ENCODE measurements at places on chromosomes 5 and 9.

DNA sequence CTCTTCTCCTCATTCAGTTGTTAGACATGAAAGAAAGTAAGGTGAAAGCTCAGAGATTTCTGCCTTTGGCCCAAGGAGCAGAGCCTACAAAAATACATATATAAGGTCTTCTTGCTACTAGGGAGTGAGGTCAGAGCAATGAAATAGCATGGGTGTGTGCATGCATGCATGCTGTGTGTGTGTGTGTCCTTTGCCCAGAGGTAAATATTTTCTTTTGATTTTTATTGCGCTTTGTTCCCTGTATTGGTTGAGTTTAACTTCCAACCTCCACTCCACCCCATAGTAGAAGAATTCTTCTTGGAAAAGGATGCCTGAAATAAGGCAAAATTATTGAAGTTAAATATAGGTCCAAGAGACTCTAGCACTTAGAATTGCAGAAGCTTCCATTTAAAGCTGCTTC, 248.0 kb upstream of the PTGER4 start:
- no peak for DNase-seq

- no peak for DNase-seq
Observed at GRCh38 chr5:120695368-120695880, 231.3 kb downstream of the PRR16 start.

DNA sequence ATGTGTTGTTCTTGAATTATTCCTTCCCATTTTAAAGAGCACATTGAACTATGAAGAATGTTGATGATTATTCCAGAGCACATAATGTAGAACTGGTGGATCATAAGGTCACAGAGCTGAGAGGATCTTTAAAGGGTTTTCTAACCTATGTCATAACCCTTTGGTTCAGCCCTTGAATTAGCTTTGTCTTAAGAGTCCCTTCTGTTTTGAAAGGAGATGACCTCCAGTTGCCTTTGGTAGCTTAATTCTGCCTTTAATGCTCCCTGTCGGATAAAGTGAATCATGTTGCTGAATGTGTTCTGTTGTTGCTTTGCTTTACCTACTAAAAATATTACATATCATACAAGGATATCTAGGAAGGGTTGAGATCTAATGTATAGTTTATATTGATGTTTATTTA, 99.1 kb upstream of the PRRC1 start:
- DNase-seq: no peak

DNA sequence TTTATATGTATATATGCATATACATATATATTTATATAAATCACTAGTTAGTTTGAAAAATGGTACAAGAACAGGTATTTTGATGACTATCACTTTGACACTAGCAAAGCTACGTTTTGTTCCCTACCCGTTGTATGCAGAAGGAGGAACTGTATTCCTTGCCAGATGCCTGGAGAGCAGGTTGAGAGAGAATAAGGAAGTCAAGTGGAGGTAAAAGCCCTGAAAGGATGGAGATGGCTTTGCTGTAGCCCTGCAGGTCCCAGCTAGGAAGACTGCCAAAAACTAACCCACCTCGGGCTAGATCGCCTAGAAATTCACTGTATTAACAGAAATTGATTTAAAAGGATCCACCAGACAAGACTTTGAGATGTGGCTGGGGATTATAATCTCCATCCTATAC, 229.3 kb downstream of the RFX3 start:
- DNase-seq: no peak

DNA sequence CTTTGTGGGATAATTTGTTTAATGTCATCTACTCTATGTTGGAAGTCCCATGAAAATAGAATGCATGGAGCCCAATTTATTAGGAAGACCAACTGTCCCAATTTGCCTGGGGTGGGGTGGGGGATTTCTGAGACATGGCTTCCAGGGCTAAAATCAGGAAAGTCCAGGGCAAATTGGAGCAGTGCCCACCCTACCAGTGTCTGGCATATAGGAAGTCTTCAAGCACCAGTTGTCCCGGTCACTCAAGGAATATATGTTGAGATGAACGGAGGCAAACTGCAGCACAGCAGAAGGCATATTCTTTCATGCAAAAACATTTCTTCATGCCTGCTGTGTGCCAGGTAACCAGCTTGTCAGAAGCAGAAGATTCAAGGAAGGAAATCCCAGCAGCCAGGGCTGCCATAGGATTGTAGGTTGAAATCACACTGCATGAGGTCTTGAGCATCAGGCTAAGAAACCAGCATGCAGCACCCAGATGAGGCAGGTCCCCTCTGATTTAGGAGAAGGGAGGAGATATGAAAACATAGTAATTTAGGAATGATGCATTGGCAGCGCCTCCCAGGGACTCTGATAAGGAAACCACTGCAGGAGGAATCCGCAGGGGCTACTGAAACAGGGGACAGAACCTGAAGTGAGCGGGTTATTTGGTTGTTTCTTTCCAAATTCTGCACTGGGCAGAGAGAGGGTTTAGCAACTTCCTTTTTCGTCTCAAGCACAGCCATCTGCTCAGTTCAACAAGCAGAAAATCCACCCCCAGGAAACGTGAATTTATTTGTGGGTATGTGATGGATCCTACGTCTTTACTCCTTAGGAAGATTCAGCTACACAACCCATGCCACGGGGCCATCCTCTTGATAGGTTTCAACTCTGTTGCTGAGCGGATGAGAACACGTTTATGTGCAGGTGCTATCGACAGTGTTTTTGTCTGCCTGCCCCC, 112.6 kb upstream of the CPEB4 start:
- DNase-seq: no peak

GRCh38 chr5:113371721-113372196, 63.0 kb downstream of the TSSK1B start:
- DNase-seq: no peak

- DNase-seq: no peak
Observed at GRCh38 chr5:97545446-97545845, 362.4 kb upstream of the RIOK2 start.

DNA sequence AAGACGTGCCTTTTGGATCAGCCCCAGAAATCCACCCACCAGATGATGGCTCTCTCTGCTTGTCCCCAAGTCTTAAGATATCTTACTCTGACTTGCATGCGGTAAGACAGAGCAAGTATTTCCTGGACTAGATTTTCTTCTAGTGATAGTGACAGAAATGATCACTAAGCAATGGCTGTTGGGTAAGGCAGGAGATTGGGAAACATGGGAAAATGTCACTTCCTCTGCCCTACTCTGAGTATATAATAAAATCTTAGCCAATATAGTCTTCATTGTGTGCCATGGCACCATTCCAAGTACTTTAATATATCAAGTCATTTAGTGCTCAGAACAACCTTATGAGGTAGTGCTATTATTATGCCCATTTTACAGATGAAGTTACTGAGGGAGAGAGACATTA, 31.0 kb upstream of the GNA14 start:
- no peak for DNase-seq

GRCh38 chr9:93096811-93097382, 880 bp downstream of the CARD19 start:
- DNase-seq: no peak

GRCh38 chr5:152369298-152369697, 35.8 kb downstream of the NMUR2 start:
- DNase-seq: no peak

DNA sequence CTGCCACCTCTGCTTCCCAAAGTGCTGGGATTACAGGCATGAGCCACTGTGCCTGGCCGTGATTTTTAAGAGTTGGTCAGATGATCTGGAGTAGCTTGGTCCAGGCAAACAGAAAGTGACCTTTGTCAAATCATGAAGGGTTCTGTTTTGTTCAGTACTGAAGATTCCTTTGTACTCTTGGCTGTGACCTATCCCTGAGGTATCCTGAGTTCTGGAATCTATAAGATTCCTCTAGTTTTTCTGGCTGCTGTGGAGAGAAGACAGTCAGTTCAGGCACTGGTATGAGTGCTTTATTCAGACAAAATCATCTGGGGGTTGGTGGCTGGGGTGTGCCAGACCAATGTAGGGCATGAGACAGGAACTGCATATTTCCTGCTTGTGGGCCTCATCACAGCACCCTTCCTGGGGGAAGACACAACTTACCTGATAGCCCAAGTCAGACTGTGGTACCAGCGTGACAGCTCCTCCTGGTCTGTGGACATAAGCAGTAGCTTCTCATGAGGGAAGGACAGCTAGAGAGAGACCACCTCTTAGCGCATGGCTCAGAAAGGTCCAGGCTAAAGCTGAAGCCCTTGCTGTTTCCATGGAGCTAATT, 3.1 kb downstream of the ARHGEF39 start:
- no peak for DNase-seq

DNA sequence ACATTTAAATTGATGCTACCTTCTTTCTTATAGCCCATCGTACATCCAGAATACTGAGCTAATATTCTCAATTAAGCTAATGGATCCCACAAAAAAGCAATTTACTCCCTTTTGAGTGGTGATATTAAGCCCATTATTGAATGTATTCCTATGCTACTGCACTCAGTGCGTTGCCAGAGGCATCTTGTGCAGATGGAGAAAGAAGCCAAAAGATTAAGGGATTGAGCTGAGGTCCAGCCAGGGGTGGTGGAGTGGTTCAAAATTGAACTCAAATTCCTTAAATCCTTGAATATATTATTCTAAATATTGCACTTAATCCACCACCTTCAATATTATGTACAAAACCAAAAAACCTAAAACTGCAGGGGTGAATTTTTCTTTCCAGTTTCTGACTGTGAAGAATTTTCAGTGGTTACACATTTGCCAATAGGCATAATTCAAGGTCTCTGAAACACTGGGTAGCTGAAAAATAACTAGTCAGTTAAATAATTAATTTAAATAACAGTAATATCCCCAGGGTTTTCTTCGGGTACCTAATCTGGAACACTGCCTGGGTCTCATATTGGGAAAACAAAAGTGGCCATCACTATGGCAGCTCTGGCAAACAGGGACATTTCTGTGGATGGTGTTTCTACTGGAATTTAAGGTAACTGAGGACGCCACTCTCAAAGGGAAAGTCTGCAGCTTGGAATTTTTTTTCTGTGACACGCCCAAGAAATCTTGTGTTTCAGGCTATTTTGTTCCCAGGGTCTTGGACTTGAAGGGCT, 6.2 kb upstream of the LIFR start:
- no peak for DNase-seq

DNA sequence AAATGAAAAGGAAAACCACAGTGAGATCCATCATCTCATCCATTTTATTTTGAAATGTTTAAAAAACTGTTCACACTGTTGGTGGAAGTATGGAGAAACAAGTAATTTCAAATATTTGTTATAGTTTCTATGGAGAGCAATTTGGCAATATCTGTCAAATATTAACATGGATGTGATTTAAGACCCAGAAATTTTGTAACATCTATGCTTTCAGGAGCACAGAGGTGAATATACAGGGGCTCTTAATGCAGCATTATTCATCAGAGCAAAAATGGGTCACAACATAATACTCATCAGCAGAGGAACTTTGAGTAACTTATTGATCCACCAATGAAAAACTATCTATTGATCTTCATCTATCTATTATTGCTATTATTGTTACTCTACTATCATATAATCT, 31.4 kb upstream of the SPATA31C2 start:
- DNase-seq: no peak

DNA sequence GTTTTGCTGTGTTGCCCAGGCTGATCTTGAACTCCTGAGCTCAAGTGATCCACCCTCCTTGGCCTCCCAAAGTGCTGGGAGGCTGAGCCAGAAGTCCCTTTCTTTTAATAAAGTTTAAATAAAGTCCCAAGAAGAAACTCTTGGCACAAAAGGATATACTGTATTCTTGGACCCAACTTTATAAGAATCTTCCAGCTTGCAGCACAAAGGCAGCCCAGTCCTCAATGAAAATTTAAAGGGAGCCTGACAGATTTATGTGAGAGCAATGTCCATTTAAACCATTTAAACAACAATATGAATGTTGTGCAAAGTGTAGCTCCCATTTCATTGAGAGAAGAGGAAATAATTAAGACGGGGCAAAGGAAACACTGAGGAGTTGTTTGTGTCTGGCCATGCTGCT, 217.0 kb downstream of the DOCK8 start:
- no peak for DNase-seq

Measured in stimulated activated CD4-positive, alpha-beta T cell treated with anti-CD3 and anti-CD28 coated beads, Interleukin-15, amount 100 ng/mL, for 1 hour (primary cell).